ENCODE measurements at places on chromosomes 5 and 9. TPM values are rescaled to one million over a fixed set of nuclear protein-coding genes. Genes with fewer than 3 reads are reported as not detected.

GRCh38 chr5:95779611-95780010 lies 42.9 kb downstream of the GLRX start:
- no peak for DNase-seq

The LHX3 gene
- polyA plus RNA-seq = not detected

The OTP gene
- polyA plus RNA-seq = not detected

- no peak for DNase-seq
These were observed 26.6 kb downstream of the MYO10 start for GRCh38 chr5:16909464-16909863.

- peak; percentile 85 for DNase-seq
These were observed 461.3 kb downstream of the ENC1 start for GRCh38 chr5:74179179-74179578.

- DNase-seq = no peak
These were observed 100.7 kb downstream of the RAB3C start for GRCh38 chr5:58683567-58683966.

The SLC4A9 gene
- not detected for polyA plus RNA-seq

- DNase-seq = no peak
These were observed 36.6 kb downstream of the FAM240B start for GRCh38 chr9:38683336-38683735.

DNA sequence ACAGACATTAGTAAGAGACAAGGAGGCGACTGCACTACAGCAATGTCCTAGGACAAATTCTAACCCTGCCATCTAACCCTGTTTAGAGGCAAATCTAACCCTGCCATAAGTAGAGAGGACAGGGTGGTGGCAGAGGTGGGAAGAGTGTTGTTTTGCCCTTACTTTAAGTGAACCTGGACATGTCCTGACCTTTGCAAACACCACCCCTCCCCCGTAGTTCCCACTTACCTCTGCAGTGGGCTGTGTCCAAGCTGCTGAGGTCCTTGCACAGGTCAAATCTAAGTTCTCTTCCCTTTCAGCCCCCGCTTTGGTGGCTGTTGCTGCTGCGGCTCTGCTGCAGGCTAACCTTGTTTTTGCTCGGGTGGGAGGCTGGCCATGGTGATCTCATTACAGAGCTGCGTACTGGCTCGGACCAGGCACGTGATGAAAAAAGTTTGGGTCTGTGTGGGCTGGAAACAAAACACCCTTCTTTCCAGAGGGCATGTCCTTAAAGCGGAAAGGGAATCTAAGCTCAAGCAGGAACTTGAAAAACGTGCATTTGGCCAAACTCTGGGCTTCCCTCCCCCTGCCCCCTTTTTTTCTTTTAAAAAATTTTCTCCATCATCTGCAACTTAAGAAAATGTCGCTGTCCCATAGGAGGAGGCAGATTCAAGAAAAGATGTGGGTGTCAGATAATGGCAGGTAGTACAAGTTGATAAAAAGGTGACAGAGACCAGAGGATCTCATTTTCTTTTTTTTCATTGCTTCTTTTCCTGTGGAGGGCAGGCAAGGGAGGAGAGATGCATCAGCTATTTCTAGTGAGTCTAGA lies at the start of gene FAXDC2:
Gene FAXDC2 (minus strand): TSS at position 349 of the 808 bp plus-strand sequence. CDS start 12,425 bp downstream, outside the sequence.
- peak; percentile 98 for DNase-seq

DNA sequence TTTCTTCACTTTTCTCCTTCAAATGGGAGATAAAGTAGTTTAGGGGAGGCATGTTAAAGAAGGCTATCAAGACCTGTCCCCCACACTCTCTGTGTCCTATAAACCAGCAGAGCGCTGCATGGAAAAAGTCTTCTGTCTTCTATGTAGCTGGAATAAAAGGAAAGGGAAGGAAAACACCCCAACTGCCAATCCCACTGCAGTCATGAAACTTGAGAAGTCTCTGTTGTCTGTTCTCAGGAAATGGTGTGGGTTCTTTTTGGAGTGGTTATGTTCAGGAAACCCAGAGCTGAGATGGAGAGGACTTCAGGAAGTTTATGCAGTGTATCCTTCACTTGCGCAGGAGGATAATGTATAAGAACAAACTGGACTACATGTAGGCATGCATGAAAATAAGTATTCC lies 274.3 kb downstream of the GAS1 start:
- DNase-seq = peak; percentile 43

GRCh38 chr9:138049779-138050471 lies 172.3 kb downstream of the CACNA1B start:
- DNase-seq = no peak

- no peak for DNase-seq
These were observed 19.9 kb downstream of the MACROH2A1 start for GRCh38 chr5:135379046-135379654.

The ADAMTS13 gene
- polyA plus RNA-seq = 6.2 TPM

Data from muscle of leg (tissue), 16 donors.